ENCODE measurements at places on chromosomes 11 and 22. TPM values are rescaled to one million over a fixed set of nuclear protein-coding genes. Genes with fewer than 3 reads are reported as not detected.
A peak's percentile ranks its signal among the peaks of the same experiment; 100 is the strongest.

GRCh38 chr11:55949330-55949729, 13.1 kb upstream of the OR5I1 start:
- H3K4me1 ChIP-seq, result no peaks in the 10 kb centered on the region
- H3K4me3 ChIP-seq, result no peak overlapping the region
- no peaks in the 10 kb centered on the region for H3K27me3 ChIP-seq
- H3K36me3 ChIP-seq, result no peaks in the 10 kb centered on the region

MYH9 gene
- 857 TPM for total RNA-seq

GRCh38 chr11:75369560-75370255, 18.2 kb upstream of the ARRB1 start:
- no peak for DNase-seq
- H3K4me1 ChIP-seq, result peaks cover 40% of the 10 kb centered on the region
- H3K27ac ChIP-seq, result peak overlapping the region; percentile 88
- H3K4me3 ChIP-seq, result no peak overlapping the region

DNA sequence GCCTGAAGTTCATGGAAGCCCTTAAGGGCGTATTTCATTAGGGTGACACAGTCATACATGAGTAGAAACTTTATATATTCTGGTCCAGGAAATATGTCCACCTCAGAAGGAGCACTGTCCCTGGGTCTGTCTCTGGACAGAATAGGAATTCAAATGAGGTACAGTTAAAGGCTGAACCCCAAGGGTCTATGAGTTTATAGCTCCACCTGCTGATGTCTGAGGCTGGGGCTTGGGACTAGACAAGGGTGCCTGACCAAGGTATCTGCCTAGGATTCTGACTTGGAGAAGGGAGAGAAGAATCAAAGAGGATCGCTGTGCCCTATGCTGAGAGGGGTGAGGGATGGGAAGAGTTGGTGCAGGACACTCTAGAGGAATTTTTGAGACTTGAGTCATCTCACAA, 14.9 kb downstream of the HEPHL1 start:
- H3K4me1 ChIP-seq, result no peaks in the 10 kb centered on the region
- H3K27ac ChIP-seq, result no peak overlapping the region
- H3K36me3 ChIP-seq, result no peaks in the 10 kb centered on the region
- H3K27me3 ChIP-seq, result no peaks in the 10 kb centered on the region
- no peak overlapping the region for H3K4me3 ChIP-seq

GRCh38 chr22:50641696-50642607, 14.0 kb upstream of the ARSA start:
- H3K4me1 ChIP-seq, result no peaks in the 10 kb centered on the region
- no peak overlapping the region for H3K27ac ChIP-seq
- DNase-seq, result no peak
- no peak overlapping the region for H3K4me3 ChIP-seq
- no peaks in the 10 kb centered on the region for H3K36me3 ChIP-seq
- peaks cover 11% of the 10 kb centered on the region for H3K27me3 ChIP-seq

DNA sequence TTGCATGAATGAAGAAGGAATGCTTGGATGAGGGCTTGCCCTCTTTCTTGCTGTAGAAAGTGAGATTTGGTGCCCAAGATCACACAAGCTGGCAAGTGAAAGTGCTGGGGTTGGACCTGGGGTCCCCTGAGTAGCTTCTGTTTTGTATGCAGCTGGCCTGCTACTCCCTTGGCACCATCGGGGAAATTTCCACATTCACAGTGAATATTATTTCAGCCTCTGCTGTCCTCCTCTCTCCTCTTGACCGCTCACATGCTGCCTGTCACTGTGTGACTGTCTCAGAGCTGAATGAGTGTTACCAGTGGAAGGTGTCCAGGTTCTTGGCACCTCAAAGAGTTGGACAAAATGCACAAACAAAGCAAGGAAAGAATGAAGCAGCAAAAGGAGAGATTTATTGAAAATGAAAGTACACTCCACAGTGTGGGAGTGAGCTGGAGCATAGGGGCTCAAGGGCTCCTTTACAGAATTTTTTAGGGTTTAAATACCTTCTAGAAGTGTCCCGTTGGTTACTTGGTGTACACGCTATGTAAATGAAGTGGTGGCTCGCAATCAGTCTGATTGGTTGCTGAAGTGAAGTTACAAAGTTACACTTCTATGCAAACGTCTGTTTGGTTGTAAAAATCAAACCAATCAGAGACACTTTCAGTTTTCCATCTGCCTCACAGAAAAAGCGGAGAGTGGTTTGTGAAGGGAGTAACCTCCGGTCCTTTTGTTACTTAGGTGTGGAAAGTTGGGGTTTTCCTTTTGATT, 87.4 kb downstream of the DEPDC5 start:
- peaks cover 52% of the 10 kb centered on the region for H3K36me3 ChIP-seq
- no peak for DNase-seq
- H3K4me3 ChIP-seq, result no peak overlapping the region
- H3K4me1 ChIP-seq, result no peaks in the 10 kb centered on the region
- no peaks in the 10 kb centered on the region for H3K27me3 ChIP-seq

DNA sequence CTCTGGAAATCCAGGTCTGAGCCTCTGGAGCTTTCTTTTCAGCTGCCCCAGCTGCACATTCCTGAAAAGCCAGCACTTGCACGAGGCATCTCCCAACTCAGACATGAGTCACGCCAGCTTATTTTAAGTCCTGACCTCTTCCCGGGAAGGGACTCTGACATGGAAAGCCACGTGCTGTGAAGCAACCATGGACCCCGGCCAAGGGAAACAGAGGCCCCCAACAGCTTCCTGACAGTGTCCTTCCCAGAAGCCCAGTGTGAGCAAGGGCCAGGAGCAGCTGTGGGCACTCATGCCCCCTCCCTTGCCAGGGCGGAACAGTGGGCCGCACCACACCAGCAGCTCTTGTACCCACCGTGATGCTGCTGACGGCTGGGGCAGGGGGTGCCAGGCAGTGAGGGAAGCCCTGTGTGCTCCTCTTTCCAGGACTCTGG, 118.8 kb upstream of the CADM1 start:
- DNase-seq, result no peak
- H3K27ac ChIP-seq, result no peak overlapping the region
- no peaks in the 10 kb centered on the region for H3K27me3 ChIP-seq

UBQLNL gene
- total RNA-seq, result not detected

DNA sequence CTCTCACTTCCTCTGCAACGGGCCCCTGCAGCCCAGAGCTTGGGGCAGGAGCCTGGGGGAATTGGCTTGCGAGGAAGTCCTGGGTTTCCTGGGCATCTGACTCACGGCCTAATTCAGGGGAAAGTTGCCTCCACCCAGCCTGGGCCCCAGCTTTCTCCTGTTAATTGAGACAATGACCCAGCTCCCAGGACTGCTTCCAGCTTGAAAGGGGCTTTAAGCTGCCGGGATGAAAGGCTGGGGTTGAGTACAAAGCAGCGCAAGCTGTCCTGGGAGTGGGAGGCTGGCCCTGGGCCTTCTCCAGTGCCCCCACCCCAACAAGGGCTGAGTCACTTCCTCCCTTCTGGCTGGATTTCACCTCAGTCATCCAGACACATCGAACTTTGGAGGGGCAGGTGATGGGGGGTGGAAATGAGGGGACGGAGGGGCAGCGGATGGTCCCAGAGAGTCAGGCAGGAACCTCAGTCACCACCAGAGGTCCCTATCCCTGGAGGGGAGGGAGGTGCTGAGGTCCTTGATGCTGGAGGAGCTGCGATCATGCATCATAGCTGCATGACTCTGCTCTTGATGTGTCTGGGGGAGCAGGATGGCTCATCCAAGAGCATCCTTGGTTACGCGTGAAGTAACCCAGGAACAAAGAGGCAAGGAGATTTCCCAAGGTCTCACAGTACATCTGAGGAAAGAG, 30.1 kb upstream of the OAF start:
- H3K4me3 ChIP-seq, result no peak overlapping the region
- no peaks in the 10 kb centered on the region for H3K36me3 ChIP-seq
- DNase-seq, result peak; percentile 9
- no peak overlapping the region for H3K27ac ChIP-seq
- H3K27me3 ChIP-seq, result peaks cover 10% of the 10 kb centered on the region
- H3K4me1 ChIP-seq, result no peaks in the 10 kb centered on the region

DNA sequence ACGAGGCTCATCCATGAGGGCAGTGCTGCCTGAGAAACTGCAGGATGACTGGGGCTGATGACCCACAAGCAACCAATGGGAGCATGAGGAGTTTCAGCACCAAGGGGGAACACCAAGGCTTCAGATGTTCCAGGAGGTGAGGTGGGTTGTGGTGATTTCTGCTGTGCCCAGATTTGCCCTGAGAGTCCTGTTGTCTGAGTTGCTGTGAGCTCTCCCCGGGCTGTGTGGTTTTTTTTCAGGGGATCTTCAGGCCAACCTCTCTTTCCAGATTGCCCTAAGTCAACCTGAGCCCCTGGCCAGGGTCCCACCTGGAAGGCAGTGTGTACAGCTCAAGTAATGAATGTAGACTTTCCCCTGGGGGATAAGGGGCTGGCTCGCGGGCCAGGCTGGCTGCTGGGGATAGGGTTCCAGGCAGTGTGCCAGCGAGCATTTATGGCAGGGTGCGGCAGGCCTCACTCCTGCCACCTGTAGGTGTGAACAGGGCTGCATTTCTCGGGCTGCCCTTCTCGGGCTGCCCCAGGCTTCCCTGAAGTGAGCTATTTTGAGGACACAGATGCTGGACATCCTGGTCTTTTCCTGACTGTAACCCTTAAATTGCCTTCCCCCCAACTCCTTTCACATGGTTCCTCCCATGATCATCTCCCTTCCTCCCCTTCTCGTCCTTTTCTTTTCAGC, 9.8 kb downstream of the SLC22A6 start:
- H3K4me1 ChIP-seq, result no peaks in the 10 kb centered on the region
- no peak for DNase-seq
- H3K4me3 ChIP-seq, result no peak overlapping the region
- H3K36me3 ChIP-seq, result no peaks in the 10 kb centered on the region
- H3K27ac ChIP-seq, result no peak overlapping the region

DNA sequence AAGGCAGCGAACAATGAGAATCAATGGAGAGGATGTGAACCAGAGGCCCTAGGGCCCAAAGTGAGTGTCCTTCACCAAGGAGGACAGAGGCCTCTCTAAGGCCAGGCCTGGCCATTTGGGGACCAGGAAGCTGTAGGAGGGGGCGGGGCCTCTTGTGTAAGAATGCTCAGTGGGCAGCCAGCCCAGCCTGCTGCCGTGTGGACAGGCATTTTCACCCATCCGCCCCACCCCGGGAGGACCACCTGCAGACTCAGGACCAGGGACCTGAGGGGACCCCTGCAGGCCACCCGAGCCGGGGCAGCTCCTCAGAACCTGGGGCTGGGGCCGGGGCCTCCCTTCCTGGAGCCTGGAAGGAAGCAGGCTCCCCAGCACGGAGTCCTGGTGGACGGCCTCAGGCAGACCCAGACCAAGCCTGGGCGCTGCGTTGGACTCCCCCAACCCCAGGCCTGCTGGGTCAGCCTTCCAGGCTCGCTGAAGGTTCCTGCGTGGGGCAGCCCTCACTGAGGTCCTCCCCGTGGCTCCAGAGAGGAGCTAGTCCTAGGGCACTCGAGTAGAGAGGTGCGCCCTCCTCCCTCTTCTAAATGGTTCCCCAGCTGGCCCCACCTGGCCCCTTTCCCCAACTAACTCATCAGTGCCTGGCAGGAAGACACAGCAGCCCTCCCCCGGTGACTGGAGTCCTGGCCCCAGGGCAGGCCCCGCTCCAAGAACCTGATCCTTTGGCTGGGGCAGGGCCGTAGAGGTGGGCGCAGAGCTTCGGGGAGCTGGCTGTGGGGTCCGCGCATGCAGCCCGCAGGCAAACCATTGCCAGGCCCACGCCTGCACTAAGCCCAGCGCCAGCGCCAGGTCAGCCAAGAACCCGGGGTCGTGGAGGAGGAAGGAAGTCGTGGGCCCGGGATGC, 1.5 kb upstream of the TRABD start:
- peaks cover 37% of the 10 kb centered on the region for H3K4me1 ChIP-seq
- peak overlapping the region; percentile 66 for H3K4me3 ChIP-seq
- H3K27me3 ChIP-seq, result no peaks in the 10 kb centered on the region

DNA sequence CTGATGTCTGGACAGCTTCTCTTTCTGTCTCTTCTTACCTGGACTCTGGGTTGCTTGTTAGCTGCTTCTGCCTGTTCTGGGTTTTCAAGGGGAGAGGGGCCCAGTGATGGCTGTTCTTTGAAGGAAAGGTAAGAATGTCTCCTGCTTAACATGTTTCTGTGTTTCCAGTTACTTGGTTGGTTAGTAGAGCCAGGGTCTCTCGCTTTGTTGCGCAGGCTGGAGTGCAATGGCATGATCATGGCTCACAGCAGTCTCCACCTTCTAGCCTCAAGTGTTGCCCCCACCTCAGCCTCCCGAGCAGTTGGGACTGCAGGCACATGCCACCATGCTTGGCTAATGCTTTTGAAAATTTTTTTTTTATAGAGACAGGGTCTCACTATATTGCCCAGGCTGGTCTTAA, 126.6 kb downstream of the BCR start:
- H3K4me3 ChIP-seq, result no peak overlapping the region
- H3K36me3 ChIP-seq, result no peaks in the 10 kb centered on the region
- no peak overlapping the region for H3K27ac ChIP-seq
- DNase-seq, result no peak

MRGPRX4 gene
- not detected for total RNA-seq

CRYBA4 gene
- total RNA-seq, result not detected

SLC1A2 gene
- total RNA-seq, result not detected

- peaks cover 4% of the 10 kb centered on the region for H3K27me3 ChIP-seq
- H3K27ac ChIP-seq, result no peak overlapping the region
- no peaks in the 10 kb centered on the region for H3K36me3 ChIP-seq
- H3K4me3 ChIP-seq, result no peak overlapping the region
- H3K4me1 ChIP-seq, result peaks cover 14% of the 10 kb centered on the region
- DNase-seq, result no peak
These were observed 29.9 kb downstream of the GLB1L2 start for GRCh38 chr11:134361661-134362060.

DNA sequence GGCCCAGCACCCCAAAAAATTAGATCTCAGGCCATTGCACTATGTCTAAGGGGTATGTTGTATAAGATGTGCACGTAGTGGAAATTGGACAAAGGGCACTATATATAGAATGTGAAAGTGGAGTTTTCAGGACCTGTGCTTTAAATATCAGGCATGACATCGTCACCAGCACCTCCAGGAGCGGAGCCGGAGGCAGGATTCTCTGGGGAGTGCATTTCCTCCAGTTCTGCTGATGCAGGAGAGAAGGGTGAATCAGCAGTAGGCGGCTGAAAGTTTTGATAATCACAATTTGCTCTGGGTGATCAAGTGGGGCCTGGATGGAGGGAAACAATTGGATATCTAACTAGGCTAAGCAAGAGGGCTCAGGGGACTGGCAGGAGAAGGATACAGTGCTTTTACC, 69.1 kb upstream of the NTM start:
- no peak for DNase-seq
- peaks cover 2% of the 10 kb centered on the region for H3K27me3 ChIP-seq
- H3K36me3 ChIP-seq, result no peaks in the 10 kb centered on the region

- no peak overlapping the region for H3K27ac ChIP-seq
- DNase-seq, result no peak
- H3K36me3 ChIP-seq, result no peaks in the 10 kb centered on the region
- H3K4me3 ChIP-seq, result no peak overlapping the region
These were observed 63.9 kb upstream of the USP47 start for GRCh38 chr11:11777897-11778296.
